HT1080 (cell line): ENCODE measurements at places on chromosomes 4 and X.

DNA sequence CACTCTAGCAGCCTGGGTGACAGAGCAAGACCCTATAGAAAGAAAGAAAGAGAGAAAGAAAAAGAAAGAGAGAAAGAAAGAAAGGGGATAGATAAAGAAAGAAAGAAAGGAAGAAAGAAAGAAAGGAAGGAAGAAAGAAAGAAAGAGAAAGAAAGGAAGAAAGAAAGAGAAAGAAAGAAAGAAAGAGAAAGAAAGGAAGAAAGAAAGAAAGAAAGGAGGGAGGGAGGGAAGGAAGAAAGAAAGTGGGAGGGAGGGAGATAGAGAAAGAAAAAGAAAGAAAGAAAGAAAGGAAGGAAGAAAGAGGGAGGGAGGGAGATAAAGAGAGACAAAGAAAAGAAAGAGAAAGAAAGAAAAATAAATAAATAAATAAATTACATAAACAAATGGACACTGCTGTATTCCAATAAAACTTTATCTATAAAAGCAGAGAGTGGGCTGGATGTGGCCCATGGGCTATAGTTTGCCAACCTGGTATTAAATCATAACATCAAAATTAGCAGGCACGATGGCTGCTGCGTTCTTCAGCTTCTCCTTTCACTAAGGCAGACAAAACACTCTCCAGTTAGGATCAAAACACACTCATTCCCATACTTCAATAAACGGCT, 165.0 kb downstream of the ZNF674 start:
- DNase-seq: no peak

GRCh38 chr4:20367446-20367845, 115.7 kb downstream of the SLIT2 start:
- no peak for DNase-seq

- DNase-seq: no peak
Observed at GRCh38 chr4:85486425-85487086, 11.6 kb downstream of the ARHGAP24 start.

- DNase-seq: peak; percentile 26
Observed at GRCh38 chr4:64781737-64782326, 372.6 kb upstream of the TECRL start.

GRCh38 chr4:88672987-88673386, 24.6 kb downstream of the NAP1L5 start:
- DNase-seq: peak; percentile 34

- DNase-seq: peak; percentile 7
Observed at GRCh38 chr4:30870513-30870912, 150.3 kb downstream of the PCDH7 start.
